ENCODE measurements at places on chromosomes 5 and 9. TPM values are rescaled to one million over a fixed set of nuclear protein-coding genes. Genes with fewer than 3 reads are reported as not detected.

The NUTM2G gene
- polyA plus RNA-seq = 4.0 TPM

DNA sequence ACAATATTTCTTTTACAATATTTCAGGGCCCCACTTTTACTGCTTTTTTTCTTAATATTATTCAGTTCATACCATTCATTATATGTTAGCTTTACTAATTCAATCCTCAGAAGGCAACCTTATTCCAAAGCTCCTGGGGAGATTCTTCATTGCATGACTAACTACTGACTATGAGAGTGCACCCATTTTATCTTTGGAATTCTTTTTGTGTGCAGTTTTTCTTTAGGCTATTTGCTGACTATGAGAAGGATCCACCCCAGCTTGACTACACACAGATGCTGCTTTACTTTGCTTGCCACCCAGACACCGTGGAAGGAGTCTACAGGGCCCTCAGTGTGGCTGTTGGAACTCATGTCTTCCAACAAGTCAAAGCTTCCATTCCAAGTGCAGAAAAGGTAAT, 56.9 kb upstream of the IL7R start:
- no peak for DNase-seq

The ADCY2 gene
- polyA plus RNA-seq = 6.8 TPM

GRCh38 chr5:56251918-56252553, 18.9 kb upstream of the ANKRD55 start:
- no peak for DNase-seq

GRCh38 chr9:136705564-136705963, 6.8 kb upstream of the DIPK1B start:
- no peak for DNase-seq

DNA sequence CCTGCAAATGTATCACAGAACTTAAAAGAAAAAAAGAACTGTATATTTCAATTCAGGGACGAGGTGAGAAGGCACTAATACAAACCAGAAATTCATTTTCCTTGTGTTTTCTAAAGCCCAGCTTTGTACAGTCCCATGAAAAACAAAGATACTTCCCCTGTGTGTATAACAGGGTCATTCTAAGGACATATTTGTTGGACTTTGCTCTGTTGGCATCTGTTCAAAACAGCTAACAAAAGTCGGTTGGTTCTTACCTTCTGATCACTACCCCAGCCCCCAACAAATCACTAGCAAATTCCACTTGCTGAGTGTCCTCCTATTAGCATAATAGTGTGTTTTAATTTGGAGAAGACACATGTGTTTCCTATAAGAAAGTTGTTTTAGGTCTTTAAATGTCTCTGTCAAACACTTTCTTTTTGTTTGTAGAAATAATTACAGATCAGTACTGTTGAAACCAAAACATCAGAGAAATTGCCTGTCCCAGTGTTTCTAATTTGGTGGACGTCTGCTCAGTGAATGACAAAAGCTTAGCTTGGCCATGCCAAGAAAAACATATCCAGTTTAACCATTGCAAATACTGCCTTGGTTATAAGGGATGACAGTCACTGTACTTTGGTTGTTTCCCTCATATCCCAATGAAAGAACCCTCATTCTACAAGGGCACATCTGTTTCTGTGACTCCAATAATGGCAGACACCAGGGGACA, 480.5 kb downstream of the EBF1 start:
- no peak for DNase-seq
